Transverse colon (tissue), 4 donors: ENCODE measurements at places on chromosomes 6 and 20. TPM values are rescaled to one million over a fixed set of nuclear protein-coding genes. Genes with fewer than 3 reads are reported as not detected.

OPN5 gene
- total RNA-seq, result not detected

RBBP8NL gene
- 4.9 TPM for total RNA-seq

PRND gene
- not detected for total RNA-seq

B3GAT2 gene
- total RNA-seq, result not detected

KCNS1 gene
- 0.55 TPM for total RNA-seq

BAG2 gene
- 10.8 TPM for total RNA-seq

WFDC11 gene
- total RNA-seq, result not detected

RIMS4 gene
- 1.1 TPM for total RNA-seq

CALHM6 gene
- 21.7 TPM for total RNA-seq

GRCh38 chr6:34237722-34238584 lies 1.3 kb downstream of the HMGA1 start:
- peak; percentile 68 for DNase-seq

DNA sequence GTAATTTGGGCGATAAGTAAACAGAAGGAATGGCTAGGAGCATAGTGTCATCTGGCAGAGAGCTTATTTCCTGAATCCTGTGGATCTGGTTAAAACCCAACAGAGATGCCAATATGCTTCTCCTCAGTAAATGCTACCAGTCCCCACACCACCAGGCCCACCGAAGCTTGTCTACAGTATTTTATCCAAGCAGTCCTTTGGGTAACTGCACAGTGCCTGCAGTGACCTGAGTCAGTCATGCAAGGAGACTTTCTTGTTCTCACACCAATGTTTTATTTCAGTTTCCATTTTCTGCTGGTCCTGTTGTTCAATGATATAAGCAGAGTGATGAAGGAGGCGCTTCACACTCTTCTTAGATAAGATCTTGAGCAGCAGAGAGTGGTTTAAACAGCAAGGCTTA lies 326.3 kb downstream of the RIMS1 start:
- DNase-seq, result no peak

DNA sequence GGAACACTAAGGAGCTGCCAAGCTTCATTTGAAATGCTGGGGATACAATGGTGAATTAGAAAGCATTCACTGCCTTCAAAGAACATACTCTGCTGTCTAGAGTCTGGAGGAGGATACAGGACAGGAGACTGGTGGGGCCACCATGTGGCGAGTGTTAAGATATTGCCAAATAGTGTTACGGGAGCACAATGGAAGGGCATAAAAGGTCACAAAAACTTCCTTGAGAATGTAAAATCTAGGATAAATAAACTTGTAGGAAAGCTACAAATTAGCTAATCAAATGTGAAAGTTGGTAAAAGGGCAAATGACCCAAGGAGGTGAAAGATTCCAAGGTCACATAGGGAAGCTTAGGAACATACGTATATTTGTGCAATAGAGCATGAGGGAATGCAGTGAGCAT lies 271.7 kb downstream of the RFPL4B start:
- DNase-seq, result no peak

DNA sequence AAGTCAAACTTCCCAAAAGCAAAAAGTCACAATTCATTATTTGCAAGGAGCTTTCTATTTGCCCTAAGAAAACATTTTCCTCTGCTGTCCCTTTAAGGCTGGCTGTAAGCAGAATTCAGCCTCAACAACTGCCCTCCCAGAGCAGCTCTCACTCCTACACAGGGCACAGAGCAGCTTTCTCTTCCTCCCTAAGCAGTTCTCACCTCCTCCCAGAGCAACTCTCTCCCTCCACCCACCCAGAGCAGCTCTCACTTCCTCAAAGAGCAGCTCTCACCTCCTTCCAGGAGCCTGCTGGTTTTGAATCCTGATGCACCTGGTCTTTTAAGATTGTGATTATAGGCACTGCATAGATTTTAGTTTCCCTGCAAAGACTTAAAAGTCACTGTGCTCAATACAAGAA lies 120.6 kb upstream of the TMEM181 start:
- DNase-seq, result no peak

DNA sequence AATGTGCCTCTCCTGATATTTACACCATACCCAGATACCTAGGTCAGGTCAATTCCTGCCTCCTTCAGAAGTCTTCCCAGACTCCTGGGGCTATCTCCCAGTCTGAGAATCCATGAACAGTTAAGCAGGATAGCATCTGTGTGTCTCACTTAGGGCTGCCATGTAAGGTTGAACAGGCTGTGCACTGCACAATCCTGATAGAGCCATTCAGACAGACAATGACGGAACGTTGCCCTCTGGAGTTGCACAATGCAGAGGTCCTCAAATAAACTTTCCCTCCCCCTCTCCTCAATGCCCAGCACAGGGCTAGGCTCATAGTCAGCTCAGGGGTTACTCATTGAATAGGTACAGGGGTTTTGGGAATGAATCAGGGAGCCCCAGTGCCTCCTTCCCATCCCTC lies 89.7 kb downstream of the CD40 start:
- no peak for DNase-seq

DNA sequence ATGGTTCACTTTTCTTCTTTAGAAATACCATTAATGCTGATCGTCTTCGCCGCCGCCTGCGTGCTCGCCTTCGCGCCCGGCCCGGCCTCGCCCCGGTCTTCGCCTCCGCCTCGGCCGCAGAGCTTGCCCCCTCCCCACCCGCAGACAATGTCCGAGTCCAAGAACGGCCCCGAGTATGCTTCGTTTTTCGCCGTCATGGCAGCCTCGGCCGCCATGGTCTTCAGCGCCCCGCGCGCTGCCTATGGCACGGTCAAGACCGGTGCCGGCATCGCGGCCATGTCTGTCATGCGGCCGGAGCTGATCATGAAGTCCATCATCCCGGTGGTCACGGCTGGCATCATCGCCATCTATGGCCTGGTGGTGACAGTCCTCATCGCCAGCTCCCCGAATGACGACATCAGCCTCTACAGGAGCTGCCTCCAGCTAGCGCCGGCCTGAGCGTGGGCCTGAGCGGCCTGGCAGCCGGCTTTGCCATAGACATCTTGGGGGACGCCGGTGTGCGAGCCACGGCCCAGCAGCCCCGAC lies 4.8 kb upstream of the PRPH2 start:
- DNase-seq, result no peak

DNA sequence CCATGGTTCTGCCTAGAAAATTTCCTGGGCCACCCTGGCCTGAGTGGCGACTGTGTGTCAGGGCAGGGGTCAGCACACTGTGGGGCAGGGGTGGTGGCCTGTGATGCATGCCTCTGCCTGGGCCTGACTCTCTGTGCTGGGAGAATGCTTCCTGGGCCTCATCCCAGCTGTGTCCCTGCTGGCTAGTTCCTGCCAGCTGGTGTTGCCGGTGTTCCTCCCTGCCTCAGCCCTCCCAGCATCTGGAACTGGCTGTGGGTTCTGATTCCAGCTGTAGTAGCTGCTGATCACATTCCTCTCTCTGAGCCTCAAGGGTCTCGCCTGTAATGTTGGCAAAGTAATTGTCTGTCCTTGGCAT lies 101.5 kb downstream of the SYCP2 start:
- DNase-seq, result no peak

GRCh38 chr20:8782804-8783203 lies 286.1 kb upstream of the PLCB4 start:
- DNase-seq, result no peak

- no peak for DNase-seq
These were observed 87.0 kb downstream of the CD164 start for GRCh38 chr6:109295109-109295773.

GRCh38 chr6:121465101-121465500 lies 29.7 kb downstream of the GJA1 start:
- DNase-seq, result no peak

DNA sequence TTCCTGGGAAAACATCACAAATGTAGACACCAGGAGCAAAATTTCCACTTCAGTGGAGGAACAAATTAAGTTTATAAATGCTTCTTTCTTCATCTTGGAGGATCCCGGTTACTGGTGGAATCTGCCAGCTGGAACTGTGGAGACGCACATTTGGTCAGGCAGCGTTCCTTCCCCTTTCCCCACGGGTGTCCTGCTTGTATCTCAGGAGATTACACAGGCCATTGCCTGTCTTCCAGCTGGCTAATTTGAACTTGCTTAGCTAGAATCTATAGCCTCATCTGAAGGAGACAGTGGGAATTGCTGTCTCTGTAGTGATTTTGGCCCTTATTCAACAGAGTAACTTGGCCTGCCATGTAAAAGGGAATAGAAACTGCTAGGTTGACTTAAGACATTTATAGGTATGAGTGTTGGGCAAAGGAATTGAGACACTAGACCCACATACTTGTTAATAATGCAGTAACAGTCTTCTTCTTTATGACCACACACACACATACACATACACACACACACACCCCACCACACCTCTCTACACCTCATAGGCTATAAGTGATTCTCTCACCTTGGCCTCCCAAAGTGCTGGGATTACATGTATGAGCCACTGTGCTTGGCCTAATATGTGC lies 34.4 kb downstream of the TSBP1 start:
- no peak for DNase-seq

- DNase-seq, result no peak
These were observed 27.7 kb downstream of the BFSP1 start for GRCh38 chr20:17503301-17504065.

DNA sequence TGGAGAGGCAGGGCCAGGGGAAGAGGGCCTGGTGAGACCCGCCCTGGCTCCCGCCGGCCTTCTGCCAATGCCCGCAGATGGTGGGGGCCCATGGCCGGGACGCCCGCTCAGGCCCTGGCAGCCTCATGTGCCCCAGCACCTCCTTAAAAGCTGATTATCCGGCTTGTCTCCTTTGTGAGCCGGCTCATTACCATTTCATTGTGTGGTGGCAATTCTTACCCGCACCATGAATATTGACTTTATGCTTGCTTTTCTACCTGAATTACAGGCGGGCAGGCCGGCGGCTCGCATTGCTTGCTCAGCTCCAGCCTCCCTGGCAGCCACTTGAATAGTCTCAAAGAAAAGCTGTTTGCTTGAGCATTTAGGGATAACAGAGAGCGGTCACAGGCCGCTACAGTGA lies 120.0 kb upstream of the JAG1 start:
- DNase-seq, result no peak

GRCh38 chr6:814378-815347 lies 121.7 kb upstream of the EXOC2 start:
- DNase-seq, result no peak

DNA sequence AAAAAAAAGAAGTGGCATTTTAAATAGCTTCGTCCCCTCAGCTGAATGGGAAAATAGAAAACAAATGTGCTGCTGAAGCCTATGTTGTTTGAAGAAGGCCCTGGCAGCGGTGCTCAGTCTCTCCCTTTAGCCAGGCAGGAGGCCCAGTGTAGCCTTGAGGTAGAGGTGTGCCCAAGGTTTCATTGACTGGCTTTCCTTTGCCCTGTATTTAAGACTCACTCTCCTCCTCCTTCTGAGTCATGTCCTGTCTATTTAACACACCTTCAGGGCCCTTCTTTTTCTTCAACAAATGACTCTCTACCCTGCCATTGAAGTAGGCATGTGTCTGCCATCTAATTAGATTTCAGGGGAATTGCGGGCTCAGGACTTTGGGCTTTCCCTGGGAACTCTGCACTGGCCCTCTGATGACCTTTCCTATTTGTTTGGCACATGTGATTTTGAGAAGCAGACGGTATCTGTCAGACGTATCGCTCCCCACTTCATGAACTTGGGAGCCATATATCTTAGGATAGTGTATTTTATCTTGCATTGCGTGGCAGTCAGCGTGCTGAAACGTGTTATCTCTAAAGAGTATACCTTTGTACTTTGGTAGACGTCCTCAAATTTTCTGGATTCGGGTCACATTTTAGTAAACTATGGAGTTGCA lies 4.3 kb downstream of the TJAP1 start:
- no peak for DNase-seq

DNA sequence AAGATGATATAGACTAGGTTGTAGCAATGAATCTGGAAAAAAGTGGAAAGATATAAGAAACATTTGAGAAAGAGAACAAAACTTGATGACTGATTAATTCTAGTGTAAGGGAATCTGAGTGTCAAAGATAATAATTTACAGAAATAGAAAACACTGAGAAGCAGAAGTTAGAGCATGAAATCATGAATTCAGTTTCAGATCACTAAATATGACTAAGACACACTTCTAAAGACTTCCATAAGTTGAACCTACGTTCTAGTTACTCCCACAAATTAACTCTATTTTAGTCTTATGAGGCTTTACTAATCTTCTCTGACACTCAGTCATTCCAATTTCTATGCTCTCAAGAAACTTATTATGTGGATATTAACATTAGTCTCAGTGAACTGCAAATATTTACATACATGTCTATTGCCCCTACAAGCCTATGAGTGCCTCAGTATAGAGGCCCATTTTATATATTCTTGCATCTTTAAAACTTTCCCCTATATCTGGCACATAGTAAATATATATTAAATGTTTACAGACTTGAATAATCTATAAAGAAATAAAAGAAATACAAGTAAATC lies 30.4 kb downstream of the IBTK start:
- no peak for DNase-seq

GRCh38 chr6:170289951-170290295 lies 955 bp downstream of the DLL1 start:
- no peak for DNase-seq

GRCh38 chr6:110063594-110064263 lies 85.6 kb downstream of the GPR6 start:
- DNase-seq, result no peak

- DNase-seq, result no peak
These were observed 889 bp upstream of the CHMP4B start for GRCh38 chr20:33810259-33810658.

GRCh38 chr6:108806171-108806570 lies 42.1 kb upstream of the ARMC2 start:
- no peak for DNase-seq

- DNase-seq, result no peak
These were observed 373.2 kb upstream of the MMS22L start for GRCh38 chr6:97656236-97656635.

DNA sequence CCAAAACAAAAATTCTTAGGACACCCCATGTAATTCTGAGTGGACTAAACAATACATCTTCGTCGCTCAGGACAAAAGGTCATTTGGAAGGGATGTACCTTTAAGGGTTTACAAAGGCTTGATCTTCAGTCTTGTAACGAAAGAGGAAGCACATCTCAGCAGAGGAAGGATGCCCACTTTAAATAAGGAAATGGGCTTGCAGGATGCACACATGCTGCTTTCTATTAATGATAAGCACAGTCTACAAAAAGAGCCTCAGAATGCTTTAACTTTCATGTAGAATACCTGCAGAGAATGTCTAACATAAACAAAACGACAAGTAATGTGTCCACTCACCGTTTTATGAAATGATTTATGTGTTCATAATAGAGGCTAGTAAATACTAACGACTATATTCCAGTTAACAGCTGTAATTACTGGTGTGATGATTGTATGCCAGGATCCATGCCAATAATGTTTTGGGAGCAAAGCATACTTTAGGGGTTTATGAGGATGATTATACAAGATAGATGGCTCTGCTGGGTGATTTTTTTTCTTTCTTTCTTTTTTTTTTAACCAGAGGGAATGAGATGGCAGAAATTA lies 216.9 kb downstream of the GMDS start:
- no peak for DNase-seq

DNA sequence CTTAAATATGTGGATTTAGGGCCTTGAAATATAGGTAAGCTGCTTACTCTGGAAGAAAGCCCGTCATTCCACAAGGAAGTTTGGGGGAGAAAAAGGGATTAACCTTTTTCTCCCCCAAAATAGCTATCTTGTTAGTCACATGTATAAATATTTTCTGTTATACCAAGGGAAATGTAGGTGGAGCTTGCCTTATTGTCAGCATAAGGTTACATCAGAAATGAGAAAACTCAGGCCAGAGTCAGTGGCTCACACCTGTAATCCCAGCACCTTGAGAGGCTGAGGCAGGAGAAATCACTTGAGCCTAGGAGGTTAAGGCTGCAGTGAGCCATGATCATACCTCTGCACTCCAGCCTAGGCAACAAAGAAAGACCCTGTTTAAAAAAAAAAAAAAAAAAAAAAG lies 129.9 kb downstream of the LRFN2 start:
- no peak for DNase-seq
